Fibroblast of the aortic adventitia (primary cell): ENCODE measurements at places on chromosomes 11 and 22.

DNA sequence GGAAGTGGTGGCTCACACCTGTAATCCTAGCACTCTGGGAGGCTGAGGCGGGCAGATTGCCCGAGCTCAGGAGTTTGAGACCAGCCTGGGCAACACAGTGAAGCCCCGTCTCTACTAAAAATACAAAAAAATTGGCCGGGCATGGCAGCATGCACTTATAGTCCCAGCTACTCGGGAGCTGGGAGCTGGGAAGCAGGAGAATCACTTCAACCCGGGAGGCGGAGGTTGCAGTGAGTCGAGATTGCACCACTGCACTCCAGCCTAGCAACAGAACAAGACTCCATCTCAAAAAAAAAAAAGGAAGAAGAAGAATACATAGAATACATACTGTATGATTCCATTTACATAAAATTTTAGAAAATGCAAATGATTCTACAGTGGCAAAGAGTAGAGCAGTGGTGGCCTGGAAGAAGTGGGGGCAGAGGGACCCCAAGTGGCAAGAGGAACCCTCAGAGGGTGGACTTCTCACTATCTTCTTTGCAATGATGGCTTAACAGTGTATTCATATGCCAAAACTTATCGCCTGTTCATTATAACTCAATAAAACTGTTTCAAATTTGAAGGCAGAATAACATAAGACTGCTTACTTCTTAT is 22.0 kb downstream of the PACSIN2 start:
- no peak for DNase-seq

DNA sequence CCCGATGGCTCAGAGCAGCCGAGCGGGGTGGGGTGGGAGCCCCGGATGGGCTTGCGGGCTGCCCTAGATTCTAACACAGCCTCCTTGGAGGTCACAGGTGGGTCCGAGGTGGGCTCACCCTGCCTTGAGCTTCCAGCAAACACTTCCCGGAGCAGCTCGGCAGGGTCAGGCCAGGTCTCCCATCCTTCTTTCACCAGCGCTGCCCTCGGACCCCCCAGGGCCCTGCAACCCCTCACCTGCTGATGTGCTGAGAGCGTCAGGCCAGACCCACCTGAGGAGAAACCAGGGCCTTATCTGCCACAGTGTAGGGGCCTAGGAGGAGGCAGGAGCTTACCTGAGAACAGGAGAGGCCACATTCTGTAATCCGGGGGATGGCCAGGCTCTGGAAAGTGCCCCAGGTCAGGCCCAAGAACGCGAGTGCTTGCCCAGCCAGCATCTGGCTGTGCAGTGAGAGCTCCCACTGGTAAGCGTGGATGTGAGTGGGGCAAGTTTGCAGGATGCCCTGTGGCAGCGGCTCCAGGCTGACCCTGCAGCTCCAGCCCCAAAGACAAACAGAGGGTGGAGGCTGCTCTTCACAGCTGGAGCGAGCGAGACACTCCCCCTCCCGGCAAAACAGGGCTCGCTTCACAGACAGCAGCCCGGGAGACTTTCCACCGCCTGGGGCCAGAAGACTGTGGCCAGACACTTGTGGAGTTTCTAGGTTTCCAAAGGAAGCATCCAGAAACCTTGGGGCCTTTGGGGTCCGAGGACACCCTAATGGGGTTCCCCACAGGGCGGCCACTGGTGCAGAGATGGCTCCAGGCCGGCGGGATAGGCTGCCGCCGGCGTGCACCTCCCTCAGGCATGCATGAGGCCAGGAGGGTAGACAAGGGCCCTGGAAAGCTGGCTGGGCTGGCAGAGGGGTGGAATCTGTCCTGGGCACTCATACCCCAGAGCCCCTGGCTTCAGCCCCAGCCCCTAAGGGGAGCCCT is at the start of gene IL17REL:
IL17REL (minus strand) TSS at position 555 of the 971 bp plus-strand sequence; CDS start at position 436, 119 bp downstream.
- DNase-seq: peak; percentile 21

GRCh38 chr11:64765291-64765850 is 5.6 kb upstream of the PYGM start:
- DNase-seq: no peak

GRCh38 chr11:3155216-3155615 is 9.9 kb downstream of the OSBPL5 start:
- no peak for DNase-seq

DNA sequence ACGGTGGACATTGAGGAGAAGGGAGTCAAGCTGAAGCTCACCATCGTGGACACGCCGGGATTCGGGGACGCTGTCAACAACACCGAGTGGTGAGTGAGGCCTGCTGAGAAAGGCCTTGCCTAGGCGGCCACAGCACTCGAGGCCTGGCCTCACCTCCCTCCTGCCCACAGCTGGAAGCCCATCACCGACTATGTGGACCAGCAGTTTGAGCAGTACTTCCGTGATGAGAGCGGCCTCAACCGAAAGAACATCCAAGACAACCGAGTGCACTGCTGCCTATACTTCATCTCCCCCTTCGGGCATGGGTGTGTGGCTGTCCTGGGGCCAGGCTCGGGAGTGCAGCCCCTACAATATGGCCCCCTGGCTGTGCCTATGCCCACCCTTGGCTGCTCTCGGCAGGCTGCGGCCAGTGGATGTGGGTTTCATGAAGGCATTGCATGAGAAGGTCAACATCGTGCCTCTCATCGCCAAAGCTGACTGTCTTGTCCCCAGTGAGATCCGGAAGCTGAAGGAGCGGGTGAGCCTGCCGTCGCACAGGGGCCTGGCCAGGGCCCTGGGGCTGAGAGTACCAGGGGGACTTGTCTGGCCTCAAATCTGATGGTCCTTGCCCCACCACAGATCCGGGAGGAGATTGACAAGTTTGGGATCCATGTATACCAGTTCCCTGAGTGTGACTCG is 3.0 kb upstream of the GP1BB start:
- no peak for DNase-seq

GRCh38 chr11:10678101-10678500 is 15.5 kb downstream of the IRAG1 start:
- DNase-seq: no peak

DNA sequence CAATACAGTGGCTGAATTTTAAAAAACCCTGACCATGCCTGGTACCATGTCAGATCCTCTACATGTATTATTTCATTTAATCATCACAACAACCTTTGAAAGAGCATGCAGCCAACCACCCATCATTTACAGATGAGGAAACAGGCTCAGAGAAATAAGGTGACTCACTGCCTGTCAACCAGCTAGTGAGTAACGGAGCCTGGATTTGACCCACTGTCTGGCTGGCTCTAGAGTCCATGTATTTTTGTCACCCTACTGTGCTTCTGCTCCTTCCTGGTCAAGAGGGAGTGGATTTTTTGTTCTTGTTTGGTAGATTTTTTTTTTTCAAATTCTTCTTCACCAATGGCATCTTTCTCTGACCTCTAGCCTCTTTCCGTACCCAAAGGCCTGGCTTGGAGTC is 77.4 kb downstream of the CWC15 start:
- peak; percentile 60 for DNase-seq

GRCh38 chr11:45267652-45268299 is 18.4 kb downstream of the SYT13 start:
- DNase-seq: no peak

GRCh38 chr11:102776454-102776853 is 4.0 kb downstream of the MMP10 start:
- DNase-seq: no peak

DNA sequence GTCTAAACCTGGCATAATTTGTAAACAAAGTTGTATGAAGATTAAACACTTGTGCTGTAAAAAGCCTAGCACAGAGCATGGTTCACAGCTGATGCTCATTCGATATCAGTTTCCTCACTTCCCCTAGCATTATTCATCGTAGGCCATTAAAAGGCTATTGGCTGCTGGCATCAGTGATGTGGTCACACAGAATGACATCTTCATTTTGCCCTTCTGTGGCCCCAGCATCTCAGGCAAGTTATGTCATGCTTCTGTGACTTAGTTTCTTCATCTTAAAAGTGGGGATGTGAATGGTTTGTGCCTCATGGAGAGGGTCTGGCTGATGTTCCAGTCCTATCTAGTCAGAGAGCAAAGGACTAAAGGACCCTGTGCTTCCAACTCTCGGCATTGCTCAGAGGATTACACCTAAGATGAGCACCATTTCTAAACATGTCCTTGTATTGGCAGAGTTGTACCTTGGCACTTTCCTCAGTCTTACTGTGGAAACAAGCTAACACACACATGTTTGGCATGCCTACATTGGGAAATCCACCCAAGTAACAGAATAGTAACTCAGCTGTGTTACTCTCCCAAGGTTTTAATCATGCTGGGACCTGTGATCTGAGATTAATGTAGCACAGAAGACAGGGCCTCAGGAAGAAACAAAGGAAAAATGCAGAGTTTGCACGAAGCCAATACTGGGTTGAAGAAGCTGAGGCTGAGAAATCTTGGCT is 83.5 kb upstream of the OR9Q1 start:
- DNase-seq: no peak

DNA sequence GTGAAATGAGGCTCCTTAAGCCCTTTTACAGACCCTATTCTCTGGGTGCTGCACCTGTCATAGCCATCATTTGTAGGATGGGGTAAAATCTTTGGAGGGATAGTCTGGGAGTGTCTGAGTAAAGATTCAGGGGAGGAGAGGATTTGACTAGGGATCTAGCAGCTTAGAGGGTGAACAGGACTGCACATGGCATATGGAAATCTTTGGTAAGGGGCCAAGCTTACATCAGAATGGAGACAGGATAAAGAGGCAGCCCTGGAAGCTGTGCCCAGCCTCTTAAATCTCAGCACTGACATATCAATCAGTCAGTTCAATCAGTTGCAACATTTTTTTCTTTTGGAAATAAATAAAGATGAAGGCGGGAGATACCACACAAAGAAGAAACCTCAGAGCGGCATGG is 301.8 kb upstream of the CADM1 start:
- no peak for DNase-seq

- DNase-seq: no peak
Observed at GRCh38 chr11:118006153-118006534, 19.9 kb downstream of the IL10RA start.

DNA sequence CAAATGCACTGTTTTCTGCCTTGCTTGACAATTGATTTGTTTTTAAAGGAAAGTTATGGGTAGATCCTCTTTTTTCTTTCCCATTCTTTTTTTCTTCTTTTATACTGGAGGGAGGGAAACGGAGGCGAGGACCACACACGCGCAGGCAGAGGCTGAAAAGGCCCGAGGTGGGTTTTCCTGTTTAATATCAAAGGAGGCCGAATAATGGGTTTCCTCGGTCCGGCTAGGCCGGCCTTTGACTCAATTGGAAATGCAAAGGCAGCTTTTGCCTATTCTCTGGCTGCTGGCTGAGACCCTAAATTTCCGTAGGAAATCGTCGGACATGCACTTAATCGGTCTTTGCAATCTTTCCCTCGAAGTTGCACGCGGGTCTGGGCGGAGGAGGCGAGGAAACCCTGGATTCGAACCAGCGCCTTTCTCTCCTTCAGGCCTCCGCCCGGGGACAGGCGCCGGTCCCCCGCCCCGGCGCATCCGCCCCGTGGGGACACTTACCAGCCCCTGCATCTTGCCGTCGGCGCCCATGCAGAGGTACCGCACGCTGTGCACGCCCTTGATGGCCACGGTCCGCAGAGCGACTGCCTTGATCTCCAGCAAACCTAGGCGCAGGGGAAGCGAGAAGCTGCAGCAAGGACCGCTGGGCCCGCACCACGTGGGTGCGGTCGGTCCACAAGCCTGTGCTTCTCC is 911 bp downstream of the FGF19 start:
- no peak for DNase-seq

DNA sequence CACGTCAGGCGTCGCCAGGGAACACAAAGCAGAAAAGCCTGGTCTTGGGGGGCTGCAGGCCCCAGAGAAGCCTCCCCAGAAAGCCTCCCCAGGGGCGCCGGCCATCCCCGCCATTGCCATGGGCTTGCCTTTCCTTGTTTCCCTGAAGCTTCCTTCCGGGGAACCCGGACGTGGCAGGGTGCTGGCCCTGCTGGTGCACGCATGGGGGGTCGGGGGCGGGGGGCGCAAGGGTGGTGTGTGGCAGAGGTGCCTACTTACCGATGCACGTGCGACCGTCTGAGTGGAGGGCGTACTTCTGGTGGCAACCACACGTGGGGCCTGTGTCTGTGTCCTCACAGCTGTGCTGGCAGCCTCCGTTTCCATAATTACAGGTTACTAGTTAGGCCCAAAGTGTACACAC is 71.0 kb upstream of the TTLL12 start:
- DNase-seq: no peak

GRCh38 chr11:57072640-57073039 is 83.9 kb downstream of the OR5AK2 start:
- DNase-seq: peak; percentile 99

- peak; percentile 56 for DNase-seq
Observed at GRCh38 chr11:47060807-47061206, 115.9 kb downstream of the ARFGAP2 start.
